Urothelium cell line (cell line): ENCODE measurements at places on chromosomes 12 and 14.

DNA sequence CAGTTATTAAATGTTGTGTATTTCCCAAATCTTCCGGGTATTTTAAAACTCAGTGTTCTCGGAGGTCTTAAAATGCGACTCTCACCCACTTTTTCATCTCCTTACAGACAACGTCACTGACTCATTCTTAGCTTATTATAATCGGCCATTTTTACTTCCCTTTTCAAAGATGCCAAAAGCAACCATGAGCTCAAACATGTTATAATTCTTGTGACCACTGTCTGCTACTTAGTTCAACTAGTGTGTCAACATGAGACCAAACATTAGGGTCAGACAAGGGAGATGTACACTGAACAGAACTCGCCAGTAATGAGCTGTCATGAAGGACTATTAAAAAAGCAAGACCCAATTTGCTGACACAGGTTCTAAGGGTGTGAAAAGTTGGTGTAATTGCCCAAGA, 4.2 kb upstream of the GRIP1 start:
- DNase-seq: no peak

GRCh38 chr12:112097641-112098040, 10.9 kb downstream of the NAA25 start:
- no peak for DNase-seq

- no peak for DNase-seq
Measured at GRCh38 chr12:95533985-95534384, 17.3 kb downstream of the USP44 start.

DNA sequence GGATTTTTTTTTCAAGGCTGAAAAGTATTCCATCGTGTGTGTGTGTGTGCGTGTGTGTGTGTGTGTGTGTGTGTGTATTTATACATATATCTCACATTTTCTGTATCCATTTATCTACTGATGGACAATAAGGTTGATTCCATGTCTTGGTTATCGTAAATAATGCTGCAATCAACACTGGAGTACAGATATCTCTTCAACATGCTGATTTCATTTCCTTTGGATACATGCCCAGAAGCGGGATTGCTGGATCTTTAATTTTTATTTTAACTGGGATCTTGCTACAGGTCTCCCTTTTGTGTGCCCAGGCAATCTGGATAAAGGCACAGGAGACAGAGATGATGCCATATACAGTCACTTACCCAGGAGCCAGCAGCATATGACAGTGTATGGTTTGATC, 338.1 kb downstream of the SOX5 start:
- no peak for DNase-seq

DNA sequence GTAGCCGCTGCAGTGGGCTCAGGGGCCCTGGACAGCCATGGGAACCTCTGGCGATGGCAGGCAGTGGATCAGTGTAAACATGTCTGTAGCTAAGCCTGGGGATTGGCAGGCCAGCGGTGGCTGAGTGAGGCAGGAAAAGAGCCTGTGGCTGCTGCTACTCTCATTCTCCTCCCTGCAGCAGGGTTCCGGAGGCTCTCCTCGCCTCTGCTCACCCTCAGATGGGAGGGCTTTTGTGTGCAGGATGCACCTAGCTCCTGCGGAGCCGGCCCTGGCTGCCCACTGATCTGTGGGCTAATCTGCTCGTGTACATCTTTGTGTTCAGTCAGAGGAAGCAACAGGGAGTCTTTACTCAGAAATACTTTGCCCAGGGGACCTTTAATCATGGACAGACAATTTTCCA, 59.5 kb downstream of the GALNT8 start:
- no peak for DNase-seq

GRCh38 chr14:68279777-68280233, 460.2 kb downstream of the RAD51B start:
- no peak for DNase-seq

- DNase-seq: no peak
Measured at GRCh38 chr14:85131226-85131922, 398.6 kb upstream of the FLRT2 start.

DNA sequence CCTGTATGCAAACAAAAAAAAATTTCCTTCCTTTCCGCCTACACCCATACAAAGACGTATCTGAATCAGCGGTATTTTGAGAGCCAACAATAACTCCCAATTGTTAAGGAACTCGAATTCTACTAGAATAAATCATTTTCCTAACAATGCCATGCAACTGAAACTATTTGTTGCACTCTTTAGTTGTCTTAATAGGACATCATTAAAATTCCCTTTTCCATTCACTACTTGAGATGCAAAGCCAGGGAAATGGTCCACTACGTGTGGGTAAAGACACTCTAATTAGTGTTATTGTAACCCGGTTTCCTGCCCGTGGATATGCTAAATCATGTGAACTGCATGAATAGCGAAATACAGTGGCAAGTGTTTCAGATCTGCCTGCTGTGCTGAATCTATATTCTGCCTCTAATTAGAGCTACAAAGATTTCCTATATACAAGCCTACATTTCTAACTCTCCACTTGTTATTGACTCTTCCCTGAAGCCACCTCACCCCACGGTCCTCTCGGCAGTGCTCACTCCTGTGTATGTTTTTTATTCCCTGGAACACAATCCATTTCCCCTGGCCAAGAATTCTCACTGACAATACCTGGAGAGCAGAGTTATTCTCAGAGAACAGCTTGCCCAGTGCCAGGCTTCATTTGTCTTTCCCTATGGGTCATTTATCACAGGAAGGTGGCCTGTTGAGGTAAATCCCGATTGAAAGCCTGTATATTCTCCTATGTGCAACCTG, 168.3 kb downstream of the PAWR start:
- DNase-seq: no peak

- no peak for DNase-seq
Measured at GRCh38 chr12:128810182-128811127, 13.3 kb downstream of the SLC15A4 start.

DNA sequence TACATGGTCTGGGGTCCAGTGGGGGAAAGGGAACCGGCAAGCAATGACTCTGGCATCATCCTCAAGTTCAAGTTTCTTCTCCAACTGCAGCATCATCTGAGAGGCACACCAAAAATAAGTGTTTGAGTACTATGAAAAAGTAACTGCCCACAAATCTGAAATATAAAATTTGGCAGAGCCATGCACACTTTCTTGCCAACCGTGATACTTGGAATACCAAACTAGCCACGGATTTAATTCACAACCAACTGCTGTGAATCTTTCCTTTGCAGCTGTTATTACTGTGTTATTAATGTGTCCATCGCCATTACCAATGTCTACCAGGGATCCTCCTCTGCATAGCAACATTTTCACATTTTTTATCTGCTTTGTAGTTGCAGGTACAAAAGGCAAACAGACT, 74.6 kb downstream of the GXYLT1 start:
- no peak for DNase-seq

DNA sequence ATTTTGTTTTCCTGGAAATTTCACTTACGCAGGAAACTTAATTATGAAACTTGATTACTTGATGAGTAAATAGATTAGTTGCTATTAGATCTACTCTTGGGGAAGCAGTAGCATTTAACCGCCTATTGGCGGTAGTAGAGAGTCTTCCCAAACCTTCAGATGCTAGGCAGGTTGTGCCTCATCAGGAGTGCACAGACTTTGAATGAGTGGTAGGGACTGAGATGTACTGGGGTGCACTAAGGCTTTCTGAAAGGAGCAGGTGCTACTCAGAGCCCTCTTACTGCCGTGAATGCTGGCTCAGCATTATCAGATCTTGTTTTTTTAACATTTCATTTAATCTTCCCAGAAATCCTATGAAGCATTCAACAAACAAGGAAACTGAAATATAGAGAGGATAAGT, 7.7 kb downstream of the GATC start:
- DNase-seq: no peak

DNA sequence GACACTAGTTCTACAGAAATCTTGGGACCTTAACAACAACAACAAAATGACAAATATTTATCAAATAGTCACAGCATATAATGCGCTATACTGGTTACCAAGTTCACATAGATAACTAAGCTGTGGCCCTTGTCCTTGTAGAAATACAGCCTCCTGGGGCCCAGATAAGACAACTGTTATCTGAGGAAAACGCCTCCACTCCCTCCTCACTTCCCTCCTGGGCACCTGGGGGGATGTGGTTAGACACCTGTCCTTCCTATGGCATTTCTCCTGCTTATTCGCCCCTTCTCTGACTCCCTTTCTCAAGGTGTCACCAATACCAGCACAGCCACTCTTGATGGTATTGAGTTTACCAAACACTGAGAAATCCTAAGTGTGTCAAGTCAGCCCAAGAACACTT, 419.4 kb downstream of the RAD51B start:
- DNase-seq: no peak
